ENCODE measurements at places on chromosomes 12 and 14. TPM values are rescaled to one million over a fixed set of nuclear protein-coding genes. Genes with fewer than 3 reads are reported as not detected.

GRCh38 chr12:27161458-27162228, 79.3 kb upstream of the C12orf71 start:
- DNase-seq, result no peak

GRCh38 chr12:124122722-124123121, 149.7 kb downstream of the ZNF664 start:
- no peak for DNase-seq

DNA sequence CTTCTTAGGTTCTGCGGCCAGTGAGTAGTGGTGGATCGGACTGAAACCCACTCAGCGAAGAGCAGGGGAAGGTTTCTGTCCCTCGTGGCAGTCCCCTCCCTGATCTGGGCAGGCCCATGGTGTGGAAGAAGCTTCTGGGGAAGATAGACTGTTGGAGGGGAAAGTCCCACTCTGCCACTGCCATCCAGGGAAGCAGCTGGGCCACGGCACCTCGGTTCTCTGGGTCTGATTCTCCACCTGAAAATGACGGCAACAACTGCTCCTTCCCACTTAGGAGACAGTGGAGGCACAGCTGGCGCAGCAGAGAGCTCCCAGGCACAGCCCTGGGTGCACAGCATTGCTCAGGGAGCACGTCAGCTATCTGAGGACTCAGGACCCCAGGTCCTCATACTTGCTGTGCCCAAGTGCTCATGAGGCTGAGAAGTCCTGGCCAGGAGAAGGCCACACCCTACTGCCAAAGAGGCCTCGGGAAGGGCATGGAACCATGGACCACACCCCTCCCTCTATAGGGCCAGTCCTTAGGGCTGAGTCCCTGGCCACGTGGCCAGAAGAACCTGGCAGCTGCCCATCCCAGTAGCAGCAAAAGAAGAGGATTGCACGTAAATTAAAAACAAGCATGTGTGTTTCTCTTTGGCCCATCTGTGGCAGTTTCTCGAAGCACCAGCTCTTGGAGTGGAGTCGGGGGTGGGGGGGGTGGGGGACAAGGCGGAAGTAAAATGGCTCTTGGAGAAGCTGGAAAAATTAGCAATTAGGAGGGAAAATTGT, 85.3 kb upstream of the BCL11B start:
- no peak for DNase-seq

DNA sequence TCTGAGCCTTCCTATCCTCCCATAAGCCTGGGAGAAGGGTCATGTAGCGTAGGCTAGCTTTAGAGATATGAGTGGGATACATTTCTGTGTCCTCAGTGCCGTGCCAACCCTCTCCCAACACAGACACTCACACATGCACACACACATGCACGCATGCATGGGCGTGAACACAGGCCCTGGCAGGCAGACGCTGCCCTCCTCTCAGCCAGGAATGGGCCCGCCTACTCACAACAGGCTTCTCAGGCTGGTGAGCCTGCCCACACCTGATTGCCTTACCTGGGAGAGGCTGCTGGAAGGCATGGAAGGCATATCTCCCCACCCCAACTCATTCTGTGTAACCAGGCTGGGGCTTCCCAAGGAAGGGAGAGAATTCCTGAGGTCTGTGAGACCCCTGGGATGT, 12.8 kb upstream of the ACVR1B start:
- no peak for DNase-seq

GRCh38 chr14:71314717-71315116, 407.5 kb downstream of the PCNX1 start:
- no peak for DNase-seq

DNA sequence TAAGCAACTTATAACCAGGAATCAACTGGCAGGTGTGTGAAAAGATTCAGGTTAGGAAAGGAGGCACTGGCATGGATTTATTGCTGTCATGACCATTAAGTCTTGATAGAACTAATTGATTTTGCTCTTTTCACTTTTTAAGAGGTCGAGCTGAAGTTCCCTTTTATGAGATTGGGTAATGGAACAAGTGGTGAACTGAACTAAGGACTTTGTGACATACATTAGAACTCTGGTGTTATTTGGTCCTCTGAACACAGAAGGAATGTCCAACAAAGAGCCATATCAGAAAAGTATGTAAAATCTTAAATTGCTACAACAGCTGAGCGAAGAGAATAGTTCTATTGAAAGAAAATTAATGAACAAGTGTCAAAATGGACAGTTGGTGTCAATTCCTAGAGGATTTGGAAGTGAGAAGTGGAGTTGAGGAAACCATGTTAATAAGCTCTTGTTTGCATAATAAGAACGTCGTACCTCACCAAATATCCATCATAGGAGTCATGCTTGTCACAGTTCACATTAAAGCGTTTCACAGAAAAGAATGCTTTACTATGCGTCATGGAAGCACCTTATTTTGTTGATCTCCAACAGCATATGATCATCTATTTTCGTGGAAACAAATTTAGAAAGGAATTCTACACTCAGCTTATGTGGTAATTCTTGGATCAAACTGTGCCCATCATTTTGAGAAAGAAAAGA, 8.4 kb upstream of the MYF6 start:
- no peak for DNase-seq

- DNase-seq, result no peak
Observed at GRCh38 chr14:44791730-44792129, 170.0 kb downstream of the KLHL28 start.

GRCh38 chr14:61911574-61911973, 149.4 kb downstream of the SNAPC1 start:
- no peak for DNase-seq

GRCh38 chr14:49619730-49620129, 696 bp downstream of the RPL36AL start:
- DNase-seq, result no peak

DNA sequence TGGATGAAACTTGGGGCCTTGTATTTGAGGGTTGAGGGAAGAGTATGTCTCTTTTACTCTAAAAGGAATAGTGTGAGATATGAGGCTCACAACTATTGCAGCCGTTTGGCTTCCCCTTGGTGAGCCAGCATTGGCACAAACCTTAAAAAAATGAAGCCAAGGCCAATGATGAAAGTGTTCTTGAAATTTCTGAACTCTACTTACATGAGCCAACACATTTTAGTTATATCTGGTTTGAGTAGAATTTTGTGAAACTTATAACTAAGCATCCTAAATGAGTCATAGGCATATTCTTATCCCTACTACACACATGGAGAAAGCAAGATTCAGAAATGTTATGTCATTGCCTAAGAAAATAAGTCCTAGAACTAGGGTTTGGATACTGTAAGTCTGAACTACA, 55.3 kb upstream of the ACSS3 start:
- DNase-seq, result no peak

DNA sequence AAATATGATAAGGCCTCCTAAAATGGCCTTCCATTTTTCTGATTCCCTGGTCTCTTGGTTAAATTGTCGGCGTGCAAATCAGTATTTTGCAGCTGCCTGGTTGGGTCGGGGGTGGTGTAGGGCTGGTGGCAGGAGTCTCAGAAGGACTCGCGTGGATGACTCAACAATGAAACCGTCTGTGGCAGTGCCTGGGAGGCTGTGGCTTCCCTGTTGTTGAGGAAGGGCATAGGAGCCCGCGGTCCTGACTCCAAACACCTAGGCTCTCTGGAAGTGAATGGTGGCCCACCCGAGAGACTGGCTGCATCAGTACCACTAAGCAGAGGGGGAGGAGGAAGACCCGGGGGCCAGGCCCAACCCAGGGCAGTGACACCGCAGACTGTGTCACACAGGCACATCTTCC, 207.9 kb downstream of the TTC7B start:
- no peak for DNase-seq

The MYL6B gene
- total RNA-seq, result 119 TPM

The TSPAN19 gene
- total RNA-seq, result not detected

The CLEC4E gene
- 6.7 TPM for total RNA-seq

The LGR5 gene
- not detected for total RNA-seq

The COX6A1 gene
- total RNA-seq, result 572 TPM

The NELL2 gene
- total RNA-seq, result 0.46 TPM

The CEP170B gene
- total RNA-seq, result 28.9 TPM

All from epithelial cell of proximal tubule (primary cell).